CD4-positive, alpha-beta T cell treated with Interferon alpha-2 for 1 hour (primary cell): ENCODE measurements at places on chromosomes 6 and 20.
A peak's percentile ranks its signal among the peaks of the same experiment; 100 is the strongest.

DNA sequence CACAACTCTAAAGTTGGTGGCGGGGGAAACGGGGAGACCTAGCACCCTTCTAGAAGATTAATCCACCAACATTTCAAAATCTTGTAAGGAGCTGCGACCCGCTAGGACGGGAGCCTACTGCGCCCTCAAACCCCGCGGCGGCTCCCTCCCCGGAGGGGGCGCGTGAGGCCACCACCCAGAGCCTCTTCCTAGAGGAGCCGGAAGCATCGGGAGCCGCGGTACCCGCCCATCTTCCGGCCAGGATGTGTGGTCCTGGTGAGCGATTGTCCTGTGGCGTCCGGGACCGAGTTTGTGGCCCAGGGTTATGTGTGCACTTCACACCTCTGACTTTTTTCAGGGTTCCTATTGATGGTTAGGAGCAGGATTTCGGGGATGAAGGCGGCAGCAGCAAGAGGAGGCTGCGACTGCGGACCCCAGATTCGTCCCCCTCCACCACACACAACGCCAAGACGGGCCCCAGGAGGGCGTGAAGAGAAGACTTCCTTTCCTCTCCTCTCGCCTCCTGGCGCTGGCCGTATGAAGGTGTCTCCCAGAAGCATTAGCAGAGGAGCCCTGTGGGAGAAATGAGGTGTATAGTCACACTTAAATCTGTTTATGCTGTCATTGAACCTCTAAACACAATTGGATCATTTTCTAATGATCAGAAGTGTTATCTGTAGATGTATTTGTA, 10.7 kb downstream of the ZNF165 start:
- DNase-seq = no peak

GRCh38 chr6:142966294-142966693, 21.3 kb upstream of the HIVEP2 start:
- no peak for DNase-seq

DNA sequence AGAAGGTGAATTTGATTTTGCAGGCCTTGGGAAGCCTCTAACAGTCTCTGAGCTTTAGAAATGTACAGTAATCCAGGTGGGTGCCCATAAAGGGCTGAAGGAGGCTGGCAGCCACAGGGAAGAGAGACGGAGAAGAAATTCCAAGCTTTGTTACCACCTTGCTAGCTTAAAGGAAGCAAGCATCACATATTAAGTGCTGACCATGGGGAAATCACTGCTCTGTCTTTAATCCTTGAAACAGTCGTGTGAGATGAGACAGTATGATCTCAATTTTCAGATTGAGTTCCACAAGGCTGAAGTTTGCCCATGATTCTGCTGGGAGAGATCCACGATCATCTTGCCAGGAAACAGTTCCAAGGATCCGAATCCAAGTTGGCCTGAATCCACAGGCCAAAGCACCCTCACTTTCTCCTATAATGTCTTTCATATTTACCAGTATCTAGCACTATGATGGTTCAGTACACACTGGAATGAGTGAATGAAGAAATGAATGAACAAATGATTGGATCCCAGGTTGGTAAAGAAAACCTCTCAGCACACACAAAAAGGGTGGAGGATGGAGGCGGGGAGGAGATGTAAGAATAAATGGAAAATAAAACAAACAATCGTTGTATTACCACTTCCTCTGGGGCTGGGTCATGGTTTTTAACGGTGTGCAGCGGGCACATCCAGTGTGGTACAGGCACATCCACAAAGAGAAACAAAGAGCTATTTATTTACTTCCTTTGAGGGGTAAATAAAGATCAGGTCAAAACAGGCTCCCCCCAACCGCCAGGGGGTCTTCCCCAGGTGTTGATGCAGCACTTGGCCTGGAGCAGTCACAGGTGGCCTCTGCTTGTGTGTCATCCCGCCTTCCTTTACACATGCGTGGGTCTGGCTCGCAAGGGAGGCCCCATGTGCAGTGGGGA, 28.2 kb upstream of the TAF8 start:
- DNase-seq = peak; percentile 65

DNA sequence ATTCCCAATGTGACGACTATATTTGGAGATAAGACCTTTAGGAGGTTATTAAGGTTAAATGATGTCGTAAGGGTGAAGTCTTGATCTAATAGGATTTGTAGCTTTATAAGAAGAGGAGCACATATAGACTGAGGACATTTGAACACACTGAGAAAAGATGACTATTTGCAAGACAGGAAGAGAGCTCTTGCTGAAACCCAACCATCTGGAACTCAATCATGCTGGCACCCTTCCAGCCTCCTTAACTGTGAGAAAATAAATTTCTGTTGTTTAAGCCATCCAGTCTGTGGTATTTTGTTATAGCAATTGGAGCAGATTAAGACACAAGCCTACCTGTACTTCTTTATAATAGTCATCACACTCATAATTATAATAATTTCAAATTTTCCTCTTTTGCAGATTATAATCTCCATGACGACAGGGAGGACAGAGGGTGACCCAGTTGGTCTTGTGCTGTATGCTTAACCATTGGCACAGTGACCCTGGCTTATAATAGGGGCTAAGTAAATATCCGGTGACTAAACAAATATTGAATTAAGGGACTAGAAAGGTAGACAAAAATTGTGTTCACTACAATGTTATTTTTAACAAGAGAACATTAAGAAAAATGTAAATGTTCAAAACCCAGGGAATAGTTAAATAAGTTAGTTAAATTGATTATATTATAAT, 206.4 kb upstream of the HDDC2 start:
- DNase-seq = no peak

GRCh38 chr6:82364087-82365015, 734 bp downstream of the TPBG start:
- DNase-seq = no peak

DNA sequence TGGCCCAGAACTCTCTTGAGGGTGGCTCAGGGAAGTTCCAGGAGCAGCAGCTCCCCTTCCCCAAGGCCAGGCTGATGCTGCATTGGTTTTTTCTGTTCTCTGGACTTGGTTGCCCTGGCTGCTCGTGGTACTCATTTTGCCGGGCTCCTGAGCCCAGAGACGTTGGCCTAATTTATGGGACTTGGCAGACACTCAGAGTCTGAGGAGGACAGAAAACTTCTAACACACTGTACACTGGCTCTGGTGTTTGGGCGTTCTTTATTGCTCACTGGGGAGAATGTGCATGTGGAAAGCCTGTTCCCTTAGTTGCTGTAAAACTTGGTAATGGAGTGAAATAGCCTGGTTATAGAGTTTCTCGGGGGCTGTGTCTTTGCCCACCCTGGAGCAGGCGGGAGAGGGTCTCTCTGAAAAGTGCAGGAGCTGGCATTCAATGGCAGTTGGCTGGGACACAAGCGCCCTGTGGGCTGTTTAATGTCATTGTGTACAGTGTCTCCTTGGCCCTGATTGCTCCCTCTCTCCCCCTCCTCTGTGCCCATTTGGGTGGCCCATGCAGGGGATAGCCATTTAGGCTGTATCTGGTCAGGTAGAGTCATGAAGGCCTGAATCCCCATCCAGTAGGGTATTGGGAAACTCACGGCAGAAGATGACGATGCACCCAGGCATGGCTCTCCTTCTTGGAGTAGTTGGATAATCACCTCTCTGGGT, 109.3 kb downstream of the CDC5L start:
- no peak for DNase-seq

DNA sequence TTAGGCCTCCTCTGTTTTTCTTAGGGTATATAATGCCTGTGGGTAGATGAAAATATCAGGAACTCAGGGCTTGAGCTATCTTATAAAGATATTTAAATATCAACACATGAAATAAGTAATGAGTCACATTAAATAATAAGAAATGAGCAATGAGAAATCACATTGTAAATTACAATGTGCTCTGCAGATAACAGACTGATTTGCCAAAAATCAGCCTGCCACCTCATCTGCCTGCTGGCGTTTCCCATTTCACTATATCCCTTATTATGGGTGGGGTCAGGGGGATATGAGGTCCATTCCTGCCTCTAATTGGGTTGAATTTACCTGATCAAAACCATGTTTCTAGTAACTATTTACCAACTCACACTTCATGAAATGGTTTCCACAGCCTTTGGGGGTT, 335.2 kb downstream of the CDC5L start:
- DNase-seq = no peak

DNA sequence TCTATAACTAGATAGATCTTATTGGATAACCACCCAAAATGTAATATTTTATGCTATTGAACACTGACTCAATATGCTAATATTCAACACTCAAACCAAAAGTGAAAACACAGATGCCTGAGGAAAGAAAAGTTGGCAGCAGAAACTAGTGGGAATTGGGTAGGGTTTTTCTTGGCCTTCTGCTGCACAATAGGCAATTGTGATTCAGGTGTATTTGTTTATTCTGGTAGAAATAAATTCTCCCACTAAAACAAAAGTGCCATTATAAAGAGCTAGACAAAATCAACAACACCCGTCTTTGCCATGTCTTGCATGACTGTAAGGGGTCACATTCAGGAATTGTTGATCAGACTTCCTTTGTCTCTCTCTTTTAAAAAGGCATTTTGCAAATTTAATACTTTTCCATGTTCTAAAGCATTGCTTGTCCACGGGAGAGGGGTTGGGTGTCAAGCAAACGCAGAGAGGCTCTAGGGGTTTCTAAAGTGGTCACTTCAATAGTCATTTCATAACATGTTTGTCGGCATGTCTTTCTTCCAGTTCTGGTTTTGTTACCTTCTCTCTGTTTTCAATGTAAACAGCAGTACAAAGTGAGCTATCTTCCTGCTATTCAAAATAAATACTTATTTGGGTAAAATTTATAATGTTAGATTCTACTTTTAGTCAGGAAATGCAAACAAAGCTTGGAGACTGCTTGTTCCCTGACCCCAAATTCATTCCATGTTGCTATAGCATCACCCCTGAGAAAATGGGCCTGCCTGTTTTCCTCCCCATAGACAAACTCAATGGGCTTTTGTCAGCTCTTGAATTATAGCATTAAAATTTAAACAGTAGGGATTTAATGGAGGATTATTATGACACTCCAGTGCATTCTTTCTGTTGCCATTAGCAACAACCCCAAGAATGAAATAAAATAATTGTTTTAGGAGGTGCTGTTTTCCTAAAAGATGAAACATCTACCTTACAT, 217.0 kb upstream of the CCN2 start:
- DNase-seq = no peak

- no peak for DNase-seq
Measured at GRCh38 chr6:17475606-17476244, 82.3 kb downstream of the CAP2 start.

DNA sequence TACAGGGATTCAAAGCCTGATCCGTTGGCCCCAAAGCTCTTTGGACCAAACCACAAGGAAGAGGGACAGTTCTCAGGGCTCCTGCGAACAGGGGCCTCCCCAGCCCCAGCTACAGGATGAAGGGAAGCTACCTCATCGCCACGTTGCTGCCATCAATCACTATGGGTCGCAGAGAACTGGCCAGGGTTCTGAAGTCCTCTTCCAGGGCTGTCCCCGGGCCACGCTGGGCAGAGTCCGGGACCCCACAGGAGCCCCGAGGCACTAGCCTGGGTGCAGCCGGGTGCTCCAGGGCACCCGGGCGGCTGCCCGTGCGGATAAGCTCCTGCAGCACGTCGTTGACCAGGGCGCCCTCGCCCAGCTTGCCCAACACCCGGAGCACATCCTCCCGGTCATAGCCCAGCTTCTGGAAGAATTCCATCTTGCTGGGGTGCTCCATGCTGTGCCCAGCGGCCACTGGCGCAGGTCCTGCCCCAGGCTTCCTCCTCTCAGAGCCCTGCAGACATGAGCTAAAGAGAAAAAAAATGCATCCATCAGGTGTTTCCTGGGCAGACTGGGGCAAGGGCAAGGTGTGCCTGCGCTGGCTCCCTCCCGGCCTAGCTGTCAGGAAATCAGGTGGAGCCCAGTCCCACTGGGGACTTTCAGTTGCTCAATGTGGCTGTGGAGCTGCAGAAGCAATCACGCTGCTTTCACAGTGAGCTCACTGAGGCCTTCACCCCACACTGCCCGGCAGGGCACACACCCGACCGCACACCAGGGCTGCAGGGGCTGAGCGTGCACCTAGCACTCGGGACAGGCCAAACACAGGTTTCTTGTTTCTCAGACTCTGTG, 10.5 kb downstream of the ZC3H12D start:
- peak; percentile 45 for DNase-seq

- no peak for DNase-seq
Measured at GRCh38 chr20:35845561-35845960, 73.7 kb downstream of the PHF20 start.

- no peak for DNase-seq
Measured at GRCh38 chr20:14491436-14491835, 154.0 kb upstream of the FLRT3 start.
